Hematopoietic multipotent progenitor cell treated with erythropoietin and hydrocortisone succinate and interleukin-3 and kit ligand, for 15 days (in vitro differentiated cells): ENCODE measurements at places on chromosomes 7 and 10.

DNA sequence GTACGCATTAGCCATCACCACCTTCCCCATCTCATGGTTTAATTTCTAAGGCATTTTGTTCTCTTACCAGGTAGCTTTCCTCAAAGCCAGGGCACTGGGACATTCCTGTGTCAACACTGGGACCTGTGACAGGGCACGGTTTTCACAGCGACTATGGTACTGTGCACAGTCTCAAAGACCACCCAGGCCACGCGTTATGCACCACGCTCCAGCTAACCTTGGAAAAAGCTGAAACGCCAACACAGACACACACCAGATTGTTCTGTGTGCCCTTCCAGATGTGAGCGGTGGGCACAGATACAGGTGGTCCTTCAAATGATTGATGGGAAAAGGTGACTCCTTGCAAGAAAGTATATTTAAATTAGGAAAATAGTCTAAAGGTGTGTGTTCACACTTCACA is 337.3 kb downstream of the WDR37 start:
- DNase-seq = no peak

- no peak for DNase-seq
These were observed 23.0 kb upstream of the RHEB start for GRCh38 chr7:151542606-151543130.

DNA sequence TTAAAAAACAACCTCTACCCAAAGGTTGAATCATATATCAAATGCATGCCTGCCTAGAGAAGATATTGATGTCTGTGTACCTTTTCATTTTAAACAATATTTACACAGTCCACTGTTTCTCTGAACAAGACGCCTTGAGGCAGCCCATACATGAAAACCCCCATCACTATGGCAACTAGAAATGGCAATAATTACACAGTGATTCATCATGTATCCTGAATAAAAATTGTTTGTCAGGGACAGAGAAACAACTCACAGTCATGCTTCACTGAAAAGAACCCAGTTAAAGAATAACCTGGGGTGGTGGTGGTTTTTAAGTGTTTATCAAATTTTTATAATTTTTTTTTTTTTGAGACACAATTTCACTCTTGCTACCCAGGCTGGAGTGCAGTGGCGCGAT is 19.7 kb downstream of the DNAJC12 start:
- no peak for DNase-seq

GRCh38 chr7:13179011-13179582 is 491.7 kb downstream of the ARL4A start:
- peak; percentile 5 for DNase-seq
